ENCODE measurements at places on chromosomes 11 and 22.

DNA sequence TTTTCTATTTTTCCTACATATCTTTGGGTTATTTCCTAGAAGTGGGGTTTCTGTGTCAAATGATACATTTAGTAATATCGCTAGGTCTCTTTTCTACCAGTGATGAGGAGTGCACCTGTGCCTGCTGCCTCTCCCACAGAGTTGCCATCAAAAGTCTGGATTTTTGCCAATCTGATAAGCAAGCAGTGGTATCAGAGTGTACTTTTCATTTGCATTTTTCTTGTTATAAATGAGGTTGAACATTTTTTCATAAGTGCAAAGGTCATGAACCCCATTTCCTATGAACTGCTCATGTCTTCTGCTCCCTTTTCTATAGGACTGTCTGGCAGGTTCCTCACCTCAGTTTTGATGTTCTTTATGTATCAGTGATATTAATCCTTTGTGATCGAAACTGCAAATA is 1.7 kb downstream of the TRPM5 start:
- no peak for DNase-seq

DNA sequence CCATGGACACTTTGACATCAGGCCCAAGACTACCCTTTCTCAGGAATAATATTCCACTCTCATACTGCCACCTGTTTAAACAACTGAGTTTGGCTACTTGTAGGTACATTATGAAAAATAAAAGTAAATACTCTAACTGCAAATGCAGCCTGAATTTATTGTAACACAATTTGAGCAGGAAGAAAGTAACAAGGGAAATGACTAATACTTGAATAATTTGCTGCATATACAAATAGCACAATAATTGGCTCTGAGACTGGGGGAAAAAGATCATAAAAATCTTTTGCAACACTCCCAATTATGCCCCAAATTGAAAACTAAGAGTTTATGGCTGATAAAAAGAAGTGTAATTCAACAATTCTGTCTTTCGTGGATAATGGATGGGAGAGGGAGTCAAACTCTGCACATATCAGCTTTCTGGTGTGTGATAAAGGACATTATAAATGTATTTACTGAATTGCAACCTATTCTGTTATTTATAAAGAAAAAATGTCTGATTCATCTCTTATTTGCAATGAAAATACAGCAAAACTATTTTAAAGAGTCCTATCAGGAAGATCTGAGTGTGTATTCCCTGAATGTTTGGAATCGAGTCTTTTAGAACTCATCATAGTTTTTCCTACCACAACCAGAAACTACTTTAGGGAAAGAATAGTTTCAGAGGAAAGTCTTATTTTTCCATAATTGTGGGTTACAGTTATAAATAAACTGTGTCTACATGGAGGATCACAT is 359.0 kb downstream of the JRKL start:
- DNase-seq = no peak

- DNase-seq = no peak
These were observed 58.7 kb downstream of the AHNAK start for GRCh38 chr11:62487738-62488551.

DNA sequence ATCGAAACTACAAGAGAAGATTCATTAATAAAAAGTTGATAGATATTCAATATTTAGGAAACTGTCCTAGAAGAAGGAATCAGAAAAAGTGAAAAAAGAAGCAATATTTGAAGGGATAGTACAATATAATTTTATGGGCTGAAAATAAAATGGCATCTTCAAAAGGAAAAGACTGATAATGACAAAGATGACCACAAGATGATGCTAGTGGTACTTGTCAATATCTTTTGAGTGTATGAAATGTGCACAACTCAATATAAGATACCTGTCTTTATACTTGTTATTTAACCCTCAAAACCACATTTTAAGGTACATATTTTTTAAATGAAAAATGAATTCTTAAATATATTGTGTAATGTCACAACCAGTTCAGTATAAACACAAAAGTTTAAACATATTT is 1059.6 kb upstream of the RAG2 start:
- DNase-seq = no peak

GRCh38 chr11:75430714-75431532 is 2.1 kb downstream of the KLHL35 start:
- no peak for DNase-seq

GRCh38 chr11:29786092-29786491 is 230.7 kb downstream of the KCNA4 start:
- no peak for DNase-seq

- DNase-seq = no peak
These were observed 114.8 kb downstream of the TRIM29 start for GRCh38 chr11:120023120-120023519.

DNA sequence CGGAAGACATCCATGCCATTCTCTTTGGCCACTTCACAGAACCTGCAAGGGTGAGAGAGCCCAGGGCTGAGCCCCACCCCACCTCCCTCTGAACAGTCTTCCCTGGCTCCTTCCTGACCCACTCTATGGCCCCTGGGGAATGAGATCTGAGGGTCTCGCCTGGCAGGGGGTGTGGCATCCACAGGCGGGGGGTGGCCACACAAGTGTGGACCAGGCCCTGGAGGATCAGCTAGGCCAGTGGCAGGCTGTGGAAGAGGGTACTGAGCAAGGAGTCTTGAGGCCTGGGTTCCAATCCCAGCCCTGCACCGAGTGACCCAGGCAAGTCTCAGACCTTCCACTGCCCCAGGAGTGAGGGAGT is 5.6 kb upstream of the LRFN4 start:
- no peak for DNase-seq

GRCh38 chr11:119686177-119686882 is 42.7 kb downstream of the NECTIN1 start:
- no peak for DNase-seq

DNA sequence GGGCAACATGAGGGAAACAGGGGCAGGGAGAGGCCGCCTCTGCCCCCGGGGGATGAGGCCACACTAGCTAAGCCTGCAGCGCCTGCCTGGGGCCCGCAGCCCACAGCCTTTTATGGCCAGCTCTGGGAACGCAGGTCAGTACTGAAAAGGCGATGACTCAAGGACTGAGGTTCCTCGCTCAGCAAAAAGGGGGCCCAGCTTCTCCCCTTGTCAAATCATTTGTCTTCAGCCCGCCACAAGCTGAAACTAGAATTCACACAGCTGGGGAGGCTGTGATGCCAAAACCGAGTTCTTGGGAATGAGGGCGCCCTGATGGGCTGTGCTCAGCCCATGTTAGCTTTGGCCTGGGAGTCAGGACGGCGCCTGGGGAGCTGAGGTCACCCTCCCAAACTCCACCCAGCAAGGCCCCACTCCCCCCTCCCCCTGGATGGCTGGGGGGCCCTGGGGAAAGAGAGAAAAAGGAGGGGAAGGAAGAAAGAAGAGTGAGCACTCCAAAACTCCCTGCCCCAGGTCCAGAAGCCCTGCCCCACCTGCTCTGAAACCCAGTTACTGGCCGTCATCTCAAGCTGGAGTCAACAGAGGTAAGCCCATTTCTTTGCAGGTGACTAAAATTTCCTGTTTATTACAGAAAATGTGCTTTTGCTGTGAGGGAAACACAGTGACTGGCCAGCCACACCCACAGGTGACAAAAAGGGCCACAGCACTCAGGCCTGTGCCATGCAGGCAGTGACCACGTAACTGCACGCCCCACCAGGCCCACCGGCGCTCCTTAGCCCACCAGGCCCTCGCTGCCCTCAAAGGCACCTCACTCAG is 13.7 kb downstream of the EHD1 start:
- peak; percentile 62 for DNase-seq

DNA sequence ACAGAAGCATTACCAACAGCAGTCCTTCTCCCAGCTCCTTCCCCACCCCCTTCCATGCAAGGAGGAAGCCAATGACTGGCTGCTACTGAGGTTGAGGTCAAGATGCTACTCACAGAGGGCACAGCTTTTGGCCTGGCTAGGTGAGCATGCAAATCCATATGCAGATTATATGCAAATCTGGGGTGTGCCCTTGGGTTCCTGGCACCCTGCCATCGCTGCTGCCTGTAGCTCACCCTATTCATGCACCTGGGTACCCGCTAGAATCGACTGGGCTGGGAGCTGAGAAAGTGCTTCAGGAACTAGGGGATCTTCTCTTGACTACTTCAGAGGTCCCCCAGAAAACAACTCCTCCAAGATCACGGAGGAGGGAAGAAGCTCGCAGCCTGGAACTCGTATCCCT is 4.0 kb downstream of the DSCAML1 start:
- DNase-seq = no peak

GRCh38 chr22:31344578-31345330 is 1.4 kb downstream of the PATZ1 start:
- peak; percentile 4 for DNase-seq

- DNase-seq = no peak
These were observed 11.5 kb downstream of the KCNC1 start for GRCh38 chr11:17746096-17746495.
